ENCODE measurements at places on chromosomes 2 and 18. TPM values are rescaled to one million over a fixed set of nuclear protein-coding genes. Genes with fewer than 3 reads are reported as not detected.

Gene CLK1
- 50.6 TPM for total RNA-seq

Gene B3GNT7
- 0.33 TPM for total RNA-seq

Gene SAG
- not detected for total RNA-seq

Gene SCG2
- not detected for total RNA-seq

Gene RGPD4
- total RNA-seq: not detected

Gene ERMN
- total RNA-seq: not detected

Gene MARCO
- total RNA-seq: not detected

Gene LRRC30
- not detected for total RNA-seq

Gene ASB18
- total RNA-seq: not detected
